Occipital lobe (tissue), 3 donors: ENCODE measurements at places on chromosomes 2 and 18. TPM values are rescaled to one million over a fixed set of nuclear protein-coding genes. Genes with fewer than 3 reads are reported as not detected.

- DNase-seq, result no peak
These were observed 52.4 kb downstream of the BABAM2 start for GRCh38 chr2:27942612-27943547.

DNA sequence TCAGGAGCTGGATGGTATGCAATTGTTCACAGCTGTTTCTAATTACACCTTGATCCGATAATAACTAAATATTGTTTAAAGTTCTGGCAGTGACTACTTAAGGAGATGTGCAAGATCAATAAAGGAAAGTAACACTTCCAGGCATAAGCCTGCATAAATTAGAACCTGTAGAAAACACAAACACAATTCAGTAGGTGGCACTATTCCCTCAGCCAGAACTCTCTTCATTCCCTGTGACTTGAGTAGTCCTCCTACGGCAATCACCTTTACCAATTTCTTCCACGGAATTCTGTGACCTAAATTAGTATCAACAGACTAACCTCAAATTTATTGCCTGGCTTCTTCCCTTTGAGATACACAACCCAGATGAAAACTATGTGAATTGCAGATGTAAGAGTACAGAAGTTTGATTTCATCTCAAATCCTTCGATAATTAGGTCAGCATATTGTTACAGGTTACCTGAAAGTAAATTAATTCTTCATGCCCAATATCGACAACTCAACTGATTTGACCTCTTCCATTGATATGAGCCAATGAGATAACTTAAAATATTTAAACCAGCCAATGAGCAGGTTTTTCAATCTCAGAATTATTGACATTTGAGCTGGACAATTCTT, 137.8 kb downstream of the PID1 start:
- no peak for DNase-seq

- peak; percentile 12 for DNase-seq
These were observed 75.7 kb upstream of the RAB6C start for GRCh38 chr2:129903586-129904425.

ALPP gene
- not detected for total RNA-seq

DNA sequence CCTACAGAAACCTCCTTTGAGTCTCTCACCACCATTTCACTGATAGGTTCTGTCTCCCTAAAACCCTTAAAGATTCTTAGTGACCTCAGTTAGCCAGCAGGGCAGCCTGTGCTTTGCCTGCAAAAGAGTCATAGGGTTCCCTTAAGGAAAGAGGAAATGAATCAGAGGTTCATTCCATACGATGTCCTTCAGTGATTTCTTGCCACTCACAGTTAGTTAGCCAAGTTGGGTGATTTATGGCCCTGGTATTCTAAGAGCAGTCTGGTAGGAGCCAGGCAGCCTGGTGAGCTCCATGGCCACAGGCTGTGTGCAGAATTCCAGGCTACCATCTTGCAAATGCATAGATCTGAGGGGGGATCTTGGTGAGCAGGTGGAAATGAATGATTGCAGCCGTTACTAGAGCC, 18.7 kb upstream of the CCBE1 start:
- DNase-seq, result no peak
